ENCODE measurements at places on chromosomes 6 and 20.

DNA sequence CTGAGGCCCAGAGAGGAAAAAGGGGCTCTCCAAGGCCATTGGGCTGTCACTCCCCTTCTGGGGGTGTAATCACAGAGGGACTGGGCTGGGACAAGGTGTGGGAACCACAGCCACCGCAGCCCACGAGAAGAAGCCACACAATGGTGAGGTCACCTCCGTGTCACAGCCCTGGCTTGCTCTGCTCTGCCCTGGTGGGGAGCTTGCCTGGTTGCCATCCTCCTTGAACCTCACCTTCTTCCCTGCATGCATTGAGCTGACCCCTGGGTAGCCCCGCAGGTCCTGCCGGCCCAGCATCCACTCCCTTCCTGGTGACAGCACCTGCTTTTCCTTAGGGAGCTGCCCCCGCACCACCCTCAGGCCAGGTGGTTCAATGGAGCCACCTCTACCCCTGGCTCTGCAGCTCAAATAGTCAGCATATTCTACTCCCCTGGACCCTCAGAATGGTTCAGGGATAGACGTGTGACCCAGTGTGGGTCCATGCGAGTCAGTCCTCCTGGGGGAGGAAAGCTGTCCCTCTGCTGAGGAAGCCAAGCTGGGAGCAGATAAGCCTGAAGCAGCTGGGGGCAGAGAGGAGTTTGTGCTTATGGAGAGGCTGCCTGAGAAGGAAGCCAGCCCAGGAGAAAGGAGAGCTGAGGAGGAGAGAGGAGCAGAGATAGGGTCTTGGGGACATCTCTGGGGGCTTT lies 21.3 kb downstream of the RBM38 start:
- DNase-seq = no peak

- DNase-seq = no peak
Observed at GRCh38 chr20:21031666-21032065, 74.5 kb downstream of the LINC00237 start.

DNA sequence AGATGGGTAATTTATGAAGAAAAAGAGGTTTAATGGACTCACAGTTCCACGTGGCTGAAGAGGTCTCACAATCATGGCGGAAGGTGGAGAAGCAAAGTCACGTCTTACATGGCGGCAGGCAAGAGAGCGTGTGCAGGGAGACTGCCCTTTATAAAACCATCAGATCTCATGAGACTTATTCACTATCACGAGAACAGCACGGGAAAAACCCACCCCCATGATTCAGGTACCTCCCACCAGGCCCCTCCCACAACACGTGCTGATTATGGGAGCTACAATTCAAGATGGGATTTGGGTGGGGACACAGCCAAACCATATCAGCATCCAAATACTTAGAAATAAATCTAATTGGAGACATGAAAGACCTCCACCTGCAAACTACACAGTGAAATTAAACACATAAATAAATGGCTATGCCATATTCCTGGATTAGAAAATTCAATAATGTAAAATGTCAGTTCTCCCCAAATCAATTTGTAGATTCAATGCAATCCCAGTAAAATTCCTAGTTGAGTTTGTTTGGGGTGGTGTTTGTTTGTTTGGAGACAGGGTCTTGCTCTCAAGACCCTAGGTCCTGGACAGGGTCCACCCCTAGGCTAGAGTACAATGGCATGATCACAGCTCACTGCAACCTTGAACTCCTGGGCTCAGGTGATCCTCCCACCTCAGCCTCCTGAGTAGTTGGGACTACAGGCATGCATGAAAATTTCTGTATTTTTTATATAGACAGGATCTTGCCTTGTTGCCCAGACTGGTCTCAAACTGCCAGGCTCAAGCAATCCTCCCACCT lies 101.6 kb downstream of the TAF4 start:
- no peak for DNase-seq

- no peak for DNase-seq
Observed at GRCh38 chr6:17206566-17207072, 74.5 kb upstream of the RBM24 start.

- DNase-seq = no peak
Observed at GRCh38 chr6:83252719-83253118, 59.6 kb downstream of the RWDD2A start.

GRCh38 chr20:62839816-62840215 lies 21.8 kb downstream of the TCFL5 start:
- no peak for DNase-seq

GRCh38 chr20:57261457-57262251 lies 4.8 kb downstream of the BMP7 start:
- DNase-seq = peak; percentile 54

DNA sequence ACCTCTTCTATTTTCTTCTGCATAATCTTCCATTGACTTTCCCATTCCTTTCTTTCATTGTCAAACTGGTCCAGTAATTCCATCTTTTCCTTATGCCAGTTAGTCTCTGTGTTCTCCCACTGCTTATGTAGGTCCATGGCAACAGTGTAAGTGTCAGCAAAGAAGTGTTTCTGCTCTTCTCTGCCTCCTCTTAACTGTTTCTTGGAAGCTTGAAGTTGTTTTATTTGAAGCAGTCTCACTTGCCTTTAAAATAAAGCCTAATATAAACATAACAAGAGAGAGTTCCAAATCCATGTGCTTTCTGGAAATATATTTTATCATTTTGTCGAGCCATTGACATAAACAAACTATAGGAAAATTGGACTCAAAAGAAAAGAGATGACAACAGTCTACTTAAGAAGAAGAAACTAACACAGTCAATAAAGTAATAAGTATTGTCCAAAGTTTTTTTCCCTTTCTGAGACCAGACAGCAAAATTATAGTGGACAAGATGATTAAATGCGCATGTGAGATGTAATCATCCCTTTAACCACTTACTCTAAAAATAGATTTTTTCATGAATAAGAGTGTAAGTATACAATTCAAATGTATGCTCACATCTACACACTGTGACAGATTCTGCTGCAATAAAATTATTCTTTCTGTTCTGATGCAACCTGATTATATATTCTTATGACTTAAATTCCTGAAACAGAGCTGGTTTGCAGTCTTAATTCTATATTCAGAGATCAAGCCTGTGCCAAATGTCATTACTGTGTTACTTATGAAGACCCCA lies 5.2 kb downstream of the KIAA0408 start:
- no peak for DNase-seq

- no peak for DNase-seq
Observed at GRCh38 chr6:166757232-166758135, 130.4 kb upstream of the RPS6KA2 start.

- no peak for DNase-seq
Observed at GRCh38 chr6:47258724-47259347, 50.9 kb downstream of the TNFRSF21 start.

GRCh38 chr6:125927761-125928160 lies 28.8 kb upstream of the HINT3 start:
- DNase-seq = no peak

- DNase-seq = no peak
Observed at GRCh38 chr6:31663126-31663960, 1.5 kb downstream of the GPANK1 start.

DNA sequence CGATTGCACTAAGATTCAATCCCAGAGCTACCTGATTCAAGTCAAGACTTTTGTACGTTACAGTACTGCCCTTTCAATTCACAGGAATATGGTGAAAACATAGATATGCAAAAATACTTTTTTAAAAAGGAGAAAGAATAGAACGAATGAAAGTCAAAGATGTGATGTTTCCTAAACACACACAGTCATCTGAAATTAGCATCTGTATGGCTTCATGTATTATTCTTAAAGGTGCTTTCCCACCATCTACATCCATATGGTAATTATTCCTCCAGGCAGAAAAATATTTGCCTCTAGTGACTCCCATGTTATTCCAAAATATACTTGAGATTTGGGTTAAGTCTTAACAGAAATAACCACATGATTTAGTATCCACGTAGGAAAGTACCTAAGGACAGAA lies 115.5 kb upstream of the LAMP5 start:
- no peak for DNase-seq

DNA sequence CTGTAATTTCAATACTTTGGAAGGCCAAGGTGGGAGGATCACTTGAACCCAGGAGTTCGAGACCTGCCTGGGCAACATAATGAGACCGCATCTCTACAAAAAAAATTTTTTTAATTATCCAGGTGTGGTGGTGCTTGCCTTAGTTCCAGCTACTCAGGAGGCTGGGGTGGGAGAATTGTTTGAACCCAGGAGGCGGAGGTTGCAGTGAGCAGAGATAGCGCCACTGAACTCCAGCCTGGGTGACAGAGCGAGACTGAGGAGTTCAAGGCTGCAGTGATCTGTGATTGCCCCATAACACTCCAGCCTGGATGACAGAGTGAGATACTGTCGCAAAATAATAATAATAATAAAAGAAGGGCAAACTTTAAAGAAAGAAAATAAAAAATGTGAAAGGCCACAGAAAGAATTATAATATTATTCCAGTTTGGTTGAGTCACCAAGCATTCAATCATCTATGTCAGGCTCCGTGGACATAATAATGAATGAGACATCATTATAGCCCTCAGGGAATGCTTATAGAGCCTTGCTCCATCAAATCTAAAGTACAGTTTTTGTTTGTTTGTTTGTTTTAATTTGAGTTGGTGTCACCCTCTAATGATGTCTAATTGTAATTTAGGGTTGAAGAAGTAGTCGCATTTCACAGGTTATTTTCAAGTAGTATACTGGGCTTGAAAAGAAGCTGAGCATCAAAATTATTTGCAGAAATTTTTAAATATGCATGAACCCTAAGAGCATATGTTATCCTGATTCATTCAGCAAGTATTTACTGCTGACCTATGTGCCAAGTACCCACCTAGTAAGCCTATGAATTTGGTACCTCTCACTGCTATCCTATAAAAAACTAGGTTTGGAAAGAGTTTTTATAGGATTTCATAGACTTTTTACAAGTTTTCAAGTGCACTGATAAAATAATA lies 15.1 kb downstream of the GLYATL3 start:
- no peak for DNase-seq

- DNase-seq = no peak
Observed at GRCh38 chr6:147547369-147547902, 38.9 kb downstream of the SAMD5 start.

DNA sequence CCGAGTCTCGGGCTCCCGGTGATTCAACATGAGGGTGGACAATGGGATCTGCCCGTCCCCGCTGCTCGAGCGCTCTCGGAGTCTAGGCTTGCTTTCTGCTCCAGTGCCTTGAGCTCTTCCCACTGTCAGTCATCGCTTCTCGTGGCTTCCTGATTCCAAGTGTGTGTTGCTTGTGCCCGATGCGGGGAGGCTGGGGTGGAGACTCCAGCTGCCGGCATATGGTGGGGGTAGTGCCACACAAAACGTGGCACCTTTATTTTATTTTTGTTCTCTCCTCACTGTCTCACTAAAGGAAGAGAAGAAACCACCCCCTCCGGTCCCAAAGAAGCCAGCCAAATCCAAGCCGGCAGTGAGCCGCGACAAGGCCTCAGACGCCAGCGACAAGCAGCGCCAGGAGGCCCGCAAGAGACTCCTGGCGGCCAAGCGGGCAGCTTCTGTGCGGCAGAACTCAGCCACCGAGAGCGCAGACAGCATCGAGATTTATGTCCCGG lies 14.8 kb upstream of the MYL9 start:
- DNase-seq = no peak

DNA sequence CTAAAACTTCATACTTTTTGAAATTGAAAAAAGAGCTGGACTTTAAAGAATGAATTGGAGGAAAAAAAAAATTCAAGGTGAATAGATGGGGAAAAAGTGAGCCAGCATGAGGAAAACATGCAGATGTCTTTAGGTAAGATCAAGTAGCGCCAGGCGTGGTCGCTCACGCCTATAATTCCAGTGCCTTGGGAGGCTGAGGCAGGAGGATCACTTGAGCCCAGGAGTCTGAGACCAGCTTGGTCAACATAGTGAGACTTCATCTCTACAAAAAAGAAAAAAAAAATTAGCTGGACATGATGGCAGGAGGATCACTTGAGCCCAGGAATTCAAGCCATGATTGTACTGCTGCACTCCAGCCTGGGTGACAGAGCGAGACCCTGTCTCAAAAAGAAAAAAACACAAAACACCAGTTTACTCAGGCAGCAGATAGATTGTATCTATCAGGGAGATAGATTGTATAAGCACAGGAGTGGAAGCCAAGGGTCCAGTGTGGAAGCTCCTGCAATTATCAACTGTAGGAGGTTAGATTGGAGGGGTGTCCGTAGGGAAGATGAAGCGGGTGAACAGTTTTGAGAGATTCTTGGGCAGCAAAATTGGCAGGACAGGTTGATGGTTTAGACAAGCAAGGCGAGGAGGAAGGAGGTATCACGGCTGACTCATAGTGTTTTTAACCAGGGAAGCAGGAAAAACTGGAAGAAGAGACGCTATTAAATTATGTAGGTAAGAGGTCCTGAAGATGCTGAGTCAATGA lies 97.6 kb upstream of the ZNF217 start:
- no peak for DNase-seq

- DNase-seq = no peak
Observed at GRCh38 chr20:3553663-3554062, 82.8 kb downstream of the ATRN start.

GRCh38 chr6:133368664-133369063 lies 127.5 kb downstream of the EYA4 start:
- no peak for DNase-seq

DNA sequence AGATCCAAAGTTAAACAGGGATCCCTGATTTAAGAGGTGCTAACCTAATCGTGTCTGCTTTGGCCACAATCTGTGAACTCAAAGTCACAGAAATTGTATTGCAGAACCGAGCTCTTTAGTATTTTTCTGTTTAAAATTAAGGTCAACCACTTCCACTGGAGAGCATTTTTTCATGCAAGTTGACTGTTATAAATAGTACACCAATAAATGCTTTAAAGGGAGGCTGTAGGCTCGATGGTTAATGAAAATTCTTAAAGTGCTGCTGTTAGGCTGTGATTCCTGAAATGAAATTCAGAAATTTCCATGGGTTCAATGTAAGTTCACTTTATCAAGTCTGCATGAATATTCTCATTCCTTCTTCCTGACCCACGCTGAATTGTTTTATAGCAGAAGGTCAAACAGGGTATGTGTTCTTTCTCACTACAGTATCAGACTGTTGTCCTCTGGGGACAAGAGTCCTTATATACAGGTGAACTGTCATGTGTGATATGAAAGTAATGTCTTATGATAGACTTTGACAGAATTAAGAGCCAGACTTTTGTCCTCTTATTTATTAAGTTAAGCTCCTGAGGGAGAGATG lies 92.5 kb upstream of the HDGFL1 start:
- no peak for DNase-seq

DNA sequence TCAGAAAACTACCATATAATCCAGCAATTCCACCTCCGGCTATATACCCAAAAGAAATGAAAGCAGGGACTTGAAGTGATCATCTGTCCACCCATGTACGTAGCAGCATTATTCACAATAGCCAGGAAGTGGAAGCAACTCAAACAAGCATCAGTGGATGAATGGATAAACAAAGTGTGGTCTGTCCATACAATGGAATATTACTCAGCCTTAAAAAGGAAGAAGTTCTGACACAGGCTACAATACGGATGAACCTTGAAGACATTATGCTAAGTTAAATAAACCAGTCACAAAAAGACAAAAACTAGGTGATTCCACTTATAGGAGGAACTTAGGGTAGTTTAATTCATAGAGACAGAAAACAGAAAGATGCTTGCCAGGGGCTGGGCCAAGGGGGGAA lies 76.5 kb downstream of the ATP9A start:
- DNase-seq = no peak

- no peak for DNase-seq
Observed at GRCh38 chr20:56353356-56353755, 5.4 kb upstream of the FAM210B start.

GRCh38 chr6:122609881-122610689 lies at the start of gene PKIB:
Gene PKIB, plus strand, starts transcription at chr6:122610405. Its CDS starts 107,390 bp downstream, at chr6:122717795.
- DNase-seq = peak; percentile 78

Measured in Right ventricle myocardium superior (tissue), 1 donor.